ENCODE measurements at places on chromosomes 2 and 18.

GRCh38 chr2:102489646-102490045 lies 16.6 kb downstream of the SLC9A4 start:
- DNase-seq, result no peak

GRCh38 chr2:41378420-41378819 lies 669.4 kb upstream of the PKDCC start:
- no peak for DNase-seq

- no peak for DNase-seq
Measured at GRCh38 chr2:72581560-72582181, 244.2 kb downstream of the EXOC6B start.

DNA sequence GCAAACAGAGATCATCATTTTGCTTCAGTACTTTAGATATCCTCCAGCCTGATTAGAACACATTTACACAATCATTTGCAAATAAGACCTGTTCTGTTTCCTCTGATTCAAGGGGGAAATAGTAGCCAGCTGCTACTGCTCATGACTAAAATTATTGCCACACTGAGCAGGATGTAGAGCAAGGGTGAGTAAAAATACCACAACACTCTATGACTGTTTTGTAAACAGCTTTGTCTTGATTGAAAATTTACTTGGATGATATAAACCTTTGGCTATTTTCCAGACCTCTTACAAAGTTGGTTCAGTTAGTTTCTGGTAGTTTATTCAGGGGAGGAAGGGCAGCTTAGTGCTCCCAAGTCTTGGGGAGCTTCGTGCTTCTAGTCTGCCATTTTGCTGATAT lies 286.4 kb upstream of the CNTNAP5 start:
- no peak for DNase-seq

DNA sequence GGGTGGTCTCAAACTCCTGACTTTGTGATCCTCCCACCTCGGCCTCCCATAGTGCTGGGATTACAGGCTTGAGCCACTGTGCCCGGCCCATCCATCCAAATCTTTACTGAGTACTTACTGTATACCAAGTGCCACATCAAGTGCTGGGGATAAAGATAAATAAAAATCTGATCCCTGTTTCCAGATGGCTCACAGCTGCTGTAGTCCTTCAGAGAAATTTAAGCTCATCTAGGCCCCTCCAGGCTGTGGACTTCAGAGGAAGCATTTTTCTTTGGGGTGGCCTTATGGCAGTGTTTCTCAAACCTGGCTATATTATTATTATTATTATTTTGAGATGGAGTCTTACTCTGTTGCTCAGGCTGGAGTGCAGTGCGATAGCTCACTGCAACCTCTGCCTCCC lies 33.7 kb upstream of the GTF2A1L start:
- DNase-seq, result no peak

DNA sequence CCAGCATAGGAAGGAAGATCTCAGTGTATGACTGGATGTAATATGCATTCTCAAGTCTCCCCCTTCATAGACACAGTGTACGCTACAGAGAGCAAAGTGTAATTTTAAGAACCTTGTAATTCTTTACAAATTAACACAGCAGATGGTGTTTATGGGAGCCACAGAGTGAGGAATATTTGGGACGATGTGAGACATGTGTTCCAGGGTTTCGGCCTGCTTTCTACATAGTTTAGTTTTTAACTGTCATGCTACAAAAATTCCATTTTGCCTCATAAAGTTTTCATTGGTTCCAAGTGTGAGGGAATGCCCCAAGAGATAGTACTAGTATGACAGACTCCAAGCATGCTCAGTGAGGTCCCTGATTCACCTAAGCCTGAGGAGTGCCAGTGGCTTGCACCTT lies 76.2 kb upstream of the LRRTM1 start:
- no peak for DNase-seq

DNA sequence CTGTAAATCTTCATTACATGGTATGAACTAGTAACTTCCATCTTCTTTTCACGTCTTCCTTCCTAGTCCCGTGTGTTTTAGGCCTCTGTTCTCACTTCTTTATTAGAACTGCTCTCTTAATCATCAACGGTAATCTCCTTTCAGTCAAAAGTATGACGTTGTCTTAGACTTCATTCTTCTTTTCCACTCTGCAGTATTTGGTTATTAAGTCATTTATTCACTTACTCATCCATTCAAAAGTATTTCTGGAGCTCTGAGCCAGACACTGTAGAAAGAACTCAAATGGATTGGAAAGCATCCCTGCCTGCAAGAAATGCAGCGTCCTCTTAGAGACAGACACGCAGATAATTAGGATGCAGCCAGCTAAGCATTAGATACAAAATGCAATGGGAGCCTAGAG lies 494.6 kb upstream of the NRP2 start:
- DNase-seq, result no peak

DNA sequence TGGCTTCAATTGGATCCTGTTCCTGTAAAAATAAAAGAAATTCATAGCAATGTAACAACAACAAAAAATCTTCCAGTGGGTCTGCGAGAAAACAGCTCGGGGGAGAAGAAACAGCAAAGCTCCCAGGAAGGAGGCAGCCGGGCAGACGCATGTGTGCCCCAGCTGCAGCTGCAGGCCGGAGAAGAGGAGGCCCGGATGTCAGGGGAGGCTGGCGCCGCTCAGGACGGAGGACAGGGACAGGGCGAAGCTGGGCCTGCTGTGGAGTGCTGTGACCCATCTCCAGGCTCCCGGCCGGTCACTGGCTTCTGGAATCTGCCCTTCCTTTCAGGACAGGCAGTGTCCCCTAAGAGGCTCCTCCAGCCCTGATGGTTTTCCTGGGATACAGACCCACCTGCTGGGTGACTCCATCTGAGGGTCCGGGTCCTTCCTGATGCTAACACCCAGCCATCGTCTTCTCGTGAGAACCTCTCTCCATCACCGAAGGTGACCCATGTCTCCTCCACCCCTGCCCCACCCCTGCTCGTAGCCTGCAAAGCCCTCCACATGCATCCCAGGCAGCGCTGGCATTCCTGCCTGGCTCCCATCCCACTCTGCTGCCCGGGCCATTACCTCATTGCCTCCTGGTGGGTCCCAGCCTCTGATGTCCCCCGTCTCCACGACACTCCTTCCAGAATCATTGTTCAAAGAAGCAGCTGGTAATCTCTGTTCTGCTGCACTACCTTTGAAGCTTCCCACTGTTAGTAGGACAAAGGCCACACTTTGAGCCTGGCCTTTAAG lies 145.4 kb upstream of the TWIST2 start:
- no peak for DNase-seq

GRCh38 chr2:176727696-176728095 lies 458.5 kb downstream of the MTX2 start:
- DNase-seq, result no peak

DNA sequence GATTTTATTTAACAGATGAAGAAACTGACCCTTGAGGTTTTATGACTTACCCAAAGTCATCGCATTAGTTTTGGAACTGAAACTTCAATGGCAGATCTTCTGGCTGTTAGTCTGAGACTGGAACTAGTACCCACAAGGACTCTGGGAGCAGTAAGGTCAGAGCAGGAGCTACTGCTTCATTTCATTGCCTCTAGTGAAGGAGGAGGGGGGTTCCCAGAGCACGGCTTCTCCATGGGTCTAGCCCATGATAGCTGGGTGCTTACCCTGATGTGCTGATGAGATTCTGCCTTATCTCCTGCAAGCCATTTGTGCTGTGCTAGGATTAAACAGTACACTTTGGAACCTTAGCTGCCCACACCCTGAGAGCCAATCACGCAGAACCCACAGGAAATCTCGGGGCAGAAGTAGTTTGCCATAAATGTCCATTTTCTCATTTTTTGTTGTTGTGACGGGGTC lies 5.4 kb upstream of the RNASEH1 start:
- no peak for DNase-seq

DNA sequence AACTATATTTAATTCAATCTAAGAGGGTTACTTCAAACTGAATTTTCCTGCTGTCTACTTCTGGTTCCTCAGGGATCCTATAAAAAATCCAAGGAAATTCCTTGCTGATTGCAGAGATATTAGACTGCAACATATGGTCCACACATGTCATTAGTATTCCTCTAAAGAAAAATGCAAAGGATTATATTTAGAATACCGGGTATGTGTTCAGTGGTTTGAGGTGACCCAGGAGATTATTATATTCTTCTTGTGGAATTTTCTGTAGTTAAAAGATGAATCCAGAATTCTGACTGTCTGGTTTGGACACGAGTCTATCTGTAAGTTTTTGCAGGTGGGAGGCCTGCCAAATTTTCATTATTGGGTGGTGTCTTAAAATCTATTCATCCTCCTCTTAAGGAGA lies 18.2 kb downstream of the HOXD1 start:
- no peak for DNase-seq

All from SK-N-MC (cell line).